ENCODE measurements at places on chromosomes 2 and 18.

DNA sequence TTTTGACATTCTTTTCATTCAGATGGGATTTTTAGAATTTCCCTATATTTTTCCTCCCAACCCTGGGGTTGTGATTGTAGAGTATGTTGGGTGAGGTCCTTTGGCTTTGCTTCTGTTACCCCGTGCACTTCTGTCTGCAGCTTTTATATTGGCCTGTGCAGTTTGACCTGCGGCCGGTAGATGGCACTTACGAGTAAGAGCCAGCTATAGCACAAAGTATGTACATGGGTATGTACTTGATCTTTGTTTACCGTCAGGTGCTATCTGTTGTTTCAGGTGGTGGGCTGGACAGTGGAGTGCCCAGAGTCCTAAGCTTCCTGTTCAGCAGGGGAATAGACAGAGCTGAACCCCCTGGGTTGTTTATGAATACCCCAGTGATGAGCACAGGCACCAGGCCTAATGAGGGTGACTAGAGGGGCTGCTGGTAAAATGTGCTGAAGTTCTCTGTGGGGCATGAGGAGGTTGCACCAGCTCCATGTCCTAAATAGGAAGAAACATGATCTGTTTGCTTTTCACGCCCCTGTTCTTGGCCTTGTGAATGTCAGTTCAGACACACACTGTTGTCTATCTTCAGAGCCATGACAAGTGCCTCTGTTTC lies 58.9 kb upstream of the THUMPD2 start:
- no peak for DNase-seq

- no peak for DNase-seq
Measured at GRCh38 chr2:58601017-58601416, 359.9 kb upstream of the FANCL start.

- no peak for DNase-seq
Measured at GRCh38 chr2:174997110-174997509, 8.1 kb downstream of the CHN1 start.

GRCh38 chr2:212811921-212812320 lies 273.3 kb upstream of the ERBB4 start:
- no peak for DNase-seq

DNA sequence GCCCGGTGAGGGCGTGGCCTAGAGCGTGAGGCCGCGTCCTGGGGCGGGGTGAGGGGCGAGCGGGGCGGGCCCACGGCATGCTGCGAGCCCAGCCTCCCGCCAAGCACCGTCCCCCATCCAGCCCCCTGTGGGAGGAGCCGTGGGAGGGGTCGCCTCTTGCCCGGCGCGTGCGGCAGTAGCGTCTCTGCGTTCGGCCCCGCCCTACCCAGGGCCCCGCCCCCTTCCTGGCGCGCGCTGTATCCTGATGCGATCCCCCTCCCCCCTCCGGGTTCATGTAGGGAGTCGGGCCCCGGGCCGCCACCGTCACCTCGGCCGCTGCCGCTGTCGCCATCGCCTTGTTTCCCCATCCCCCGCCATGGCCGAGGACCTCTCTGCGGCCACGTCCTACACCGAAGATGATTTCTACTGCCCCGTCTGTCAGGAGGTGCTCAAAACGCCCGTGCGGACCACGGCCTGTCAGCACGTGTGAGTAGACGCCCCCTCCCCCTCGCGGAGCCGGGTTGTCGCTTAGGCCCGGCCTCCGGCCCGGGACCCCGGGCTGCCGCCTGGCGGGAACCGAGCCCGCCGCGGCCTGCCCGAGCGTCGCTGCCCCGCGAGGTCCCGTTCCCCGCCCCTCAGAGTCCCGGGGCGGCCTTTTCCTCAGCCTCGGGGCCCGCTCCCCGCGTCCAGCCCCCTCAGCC lies 888 bp downstream of the RNF138 start:
- peak; percentile 75 for DNase-seq

GRCh38 chr2:235312571-235312970 lies 181.3 kb upstream of the AGAP1 start:
- no peak for DNase-seq

DNA sequence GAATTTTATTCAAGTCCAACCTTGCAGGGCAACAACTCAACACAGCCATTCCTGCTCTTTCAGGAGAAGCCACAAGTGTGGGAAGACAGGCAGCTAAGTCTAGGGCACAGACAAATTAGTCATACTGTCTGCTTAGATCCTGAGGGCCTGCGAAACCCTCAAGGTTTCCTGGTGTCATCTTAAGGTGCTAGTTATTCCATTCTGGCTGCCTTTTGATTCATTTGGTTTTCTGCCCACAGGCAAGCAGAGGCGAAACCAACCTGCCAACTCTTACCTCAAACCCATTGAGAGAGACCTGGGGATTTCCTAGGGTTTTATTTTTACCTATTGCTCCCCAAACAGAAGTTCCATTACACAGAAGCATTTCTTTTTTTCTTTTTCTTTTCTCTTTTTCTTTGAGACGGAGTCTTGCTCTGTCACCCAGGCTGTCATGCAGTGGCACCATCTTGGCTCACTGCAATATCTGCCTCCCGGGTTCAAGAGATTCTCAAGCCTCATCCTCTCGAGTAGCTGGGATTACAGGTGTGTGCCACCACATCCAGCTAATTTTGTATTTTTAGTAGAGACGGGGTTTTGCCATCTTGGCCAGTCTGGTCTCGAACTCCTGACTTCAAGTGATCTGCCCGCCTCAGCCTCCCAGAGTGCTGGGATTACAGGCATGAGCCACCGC lies 23.7 kb upstream of the SCYGR1 start:
- no peak for DNase-seq

DNA sequence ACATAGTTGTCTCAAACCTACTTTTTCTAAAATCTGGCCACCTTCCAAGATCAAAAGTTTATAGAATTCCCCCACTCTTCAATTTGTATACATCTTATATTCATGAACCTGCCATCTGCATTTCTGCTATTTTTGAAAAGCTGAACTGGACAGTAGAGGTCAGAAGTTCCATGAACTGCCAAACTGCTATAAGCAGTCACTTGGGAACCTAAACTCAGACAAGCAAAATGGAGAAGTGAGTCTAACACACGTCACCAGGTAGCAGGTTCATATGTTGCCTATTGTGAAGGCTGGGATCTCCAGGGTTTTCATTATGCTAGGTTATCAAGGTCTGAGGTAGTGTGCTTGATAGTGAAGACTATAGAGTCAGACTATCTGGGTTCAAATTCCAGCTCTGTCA lies 2.0 kb upstream of the MYO1B start:
- no peak for DNase-seq

DNA sequence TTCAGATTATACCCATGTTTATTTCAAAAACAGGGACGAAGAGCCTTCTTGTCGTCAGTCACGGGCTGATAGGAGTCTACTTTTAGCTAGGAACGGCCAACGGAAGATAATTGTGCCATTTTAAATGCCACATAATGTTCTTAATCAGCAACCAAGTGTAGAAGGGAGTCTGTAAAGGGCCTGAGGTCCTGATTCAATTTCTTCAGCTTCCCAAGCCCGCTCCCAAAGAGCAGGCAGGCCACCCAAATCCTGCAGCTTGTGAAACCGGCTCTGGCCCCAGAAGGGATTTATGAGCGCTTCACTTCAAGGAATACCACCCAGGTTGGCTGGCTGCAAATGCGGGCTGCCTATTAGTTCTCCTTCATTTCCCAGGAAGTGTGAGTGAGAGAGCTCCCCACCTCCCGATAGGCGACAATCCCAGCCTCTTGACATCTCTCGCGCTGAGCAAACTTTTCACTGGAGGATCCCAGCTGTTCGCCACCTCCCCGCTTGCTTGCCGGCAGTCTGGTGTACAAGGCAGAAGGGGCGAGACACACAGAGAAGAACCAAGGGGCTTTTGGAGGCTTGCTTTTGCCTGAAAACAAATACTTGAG lies 272.9 kb downstream of the CDH20 start:
- no peak for DNase-seq

GRCh38 chr18:4248686-4249085 lies 206.4 kb downstream of the DLGAP1 start:
- no peak for DNase-seq

- DNase-seq, result no peak
Measured at GRCh38 chr18:68722821-68723220, 7.9 kb upstream of the TMX3 start.

GRCh38 chr2:138522556-138522955 lies 21.0 kb downstream of the SPOPL start:
- DNase-seq, result no peak

- no peak for DNase-seq
Measured at GRCh38 chr18:23220355-23220754, 85.1 kb downstream of the CABLES1 start.

DNA sequence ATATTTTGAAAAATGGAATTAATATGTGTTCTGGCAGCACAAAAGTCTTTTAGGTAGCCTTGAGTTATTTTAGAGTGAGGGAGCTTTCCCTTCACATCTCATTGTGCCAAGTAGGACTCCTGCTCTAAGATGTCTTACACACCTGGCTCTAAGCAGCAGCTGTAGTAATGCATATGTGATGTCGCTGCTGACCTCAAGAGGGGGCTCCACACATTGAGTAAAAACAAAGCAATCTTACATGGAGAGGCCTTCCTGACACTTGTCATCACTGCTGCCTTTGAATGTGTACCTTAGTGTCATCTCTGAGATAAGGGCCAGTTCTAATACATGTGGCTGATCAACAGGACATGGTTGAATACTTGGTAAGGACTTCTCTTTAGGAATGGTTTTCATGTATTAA lies 75.8 kb downstream of the ACTR3 start:
- DNase-seq, result no peak

GRCh38 chr2:23213196-23213595 lies 171.8 kb upstream of the KLHL29 start:
- DNase-seq, result no peak

DNA sequence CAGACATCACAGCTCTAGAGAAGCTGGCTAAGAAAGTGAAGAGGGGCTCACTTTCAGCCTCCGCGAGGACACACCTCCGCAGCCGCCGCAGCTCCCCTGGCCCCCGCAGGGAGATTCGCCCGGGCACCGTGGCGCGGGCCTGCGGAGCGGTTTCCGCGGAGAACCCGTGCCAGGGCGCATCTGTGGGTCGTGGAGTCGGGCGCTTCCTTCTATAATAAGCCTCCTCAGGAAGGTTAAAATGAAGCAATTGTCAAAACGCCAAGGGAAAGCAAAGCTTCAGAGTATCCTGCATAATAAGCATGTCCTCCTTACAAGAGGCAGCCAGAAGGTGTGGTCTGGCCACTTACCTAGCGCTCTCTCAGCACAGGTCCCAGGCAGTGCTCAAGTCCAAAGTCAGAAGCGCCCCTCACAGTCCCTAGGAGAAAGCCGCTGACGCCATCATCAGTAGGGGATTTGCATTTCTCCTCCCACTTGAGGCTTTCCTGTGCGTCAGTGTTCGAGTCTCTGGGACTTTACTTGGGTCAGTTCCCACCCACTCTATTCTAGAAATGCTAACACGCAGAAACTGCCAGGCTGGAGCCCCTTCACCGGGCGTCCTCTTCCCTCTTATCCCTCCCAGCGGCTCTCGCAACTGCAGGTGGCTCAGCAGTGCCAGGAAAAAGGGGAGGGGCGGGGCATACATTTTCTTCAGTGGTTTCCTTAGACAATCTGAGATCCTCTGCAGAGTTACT lies at the start of gene STAT4:
Gene STAT4, minus strand, starts transcription at position 395 of the 731 bp plus-strand sequence. CDS start 2,791 bp downstream, outside the sequence.
- no peak for DNase-seq

DNA sequence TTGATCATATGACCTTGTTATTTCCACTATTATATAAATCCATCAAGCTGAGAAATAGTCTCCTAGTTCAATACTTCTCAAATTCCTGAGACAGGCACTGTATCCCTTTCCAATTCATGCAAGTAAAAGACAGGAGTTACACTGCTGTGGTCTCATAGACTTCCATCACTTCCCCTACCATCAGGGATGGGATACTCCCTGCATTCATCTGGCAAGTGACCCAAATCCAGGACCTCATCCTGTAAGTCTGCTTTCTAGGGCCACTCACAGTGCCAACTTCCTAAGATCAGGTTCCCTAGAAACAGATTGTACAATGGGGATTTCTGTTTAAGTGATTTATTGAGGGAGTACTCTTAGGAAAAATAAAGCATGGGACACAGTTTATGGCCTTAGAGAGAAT lies 424.0 kb upstream of the CDH7 start:
- no peak for DNase-seq

GRCh38 chr2:10356439-10356811 lies 53.7 kb downstream of the HPCAL1 start:
- DNase-seq, result no peak

- DNase-seq, result no peak
Measured at GRCh38 chr18:51751901-51752300, 554.4 kb upstream of the MEX3C start.

DNA sequence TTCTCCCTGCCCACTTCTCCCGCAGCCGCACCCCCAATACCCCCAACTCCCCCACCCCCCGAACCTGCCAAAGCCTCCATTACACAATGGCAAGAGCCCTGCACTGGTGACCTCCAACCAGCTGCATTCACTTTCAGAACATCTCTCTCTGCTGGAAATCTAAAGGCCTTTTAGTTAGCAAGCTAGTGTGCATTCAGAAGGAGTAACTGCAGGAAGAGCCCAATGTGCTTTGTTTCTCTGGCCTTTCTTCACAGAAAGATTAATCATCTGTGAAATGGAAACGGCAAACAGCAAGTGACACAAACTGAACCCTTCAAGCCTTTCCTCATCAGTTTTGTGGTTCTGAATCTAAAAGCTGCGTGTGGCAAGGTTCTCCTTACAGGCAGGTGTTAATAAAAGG lies 124.2 kb downstream of the OLA1 start:
- peak; percentile 64 for DNase-seq

DNA sequence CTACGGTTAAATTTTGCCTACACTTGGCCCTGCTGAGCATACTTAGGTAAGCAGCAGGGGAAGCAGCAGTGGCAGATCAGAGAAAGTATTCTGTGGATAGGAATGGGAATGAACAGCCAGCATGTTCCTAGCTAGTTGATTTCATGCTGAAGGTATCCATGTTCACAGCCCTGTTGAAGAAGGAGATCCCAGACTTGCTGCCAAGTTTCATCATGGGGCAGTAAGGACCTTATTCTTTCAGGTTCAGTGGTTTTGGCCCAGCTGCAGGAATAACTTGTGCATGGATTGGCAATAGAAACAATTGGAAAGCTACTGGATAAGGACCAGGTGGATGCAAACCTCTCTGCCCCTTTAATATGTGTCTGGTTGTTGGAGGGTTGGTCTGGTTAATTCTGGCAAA lies 98.2 kb upstream of the TMEM178A start:
- DNase-seq, result no peak

- no peak for DNase-seq
Measured at GRCh38 chr18:78526923-78527711, 452.5 kb upstream of the SALL3 start.

- no peak for DNase-seq
Measured at GRCh38 chr18:69885841-69886531, 61.7 kb downstream of the CD226 start.

DNA sequence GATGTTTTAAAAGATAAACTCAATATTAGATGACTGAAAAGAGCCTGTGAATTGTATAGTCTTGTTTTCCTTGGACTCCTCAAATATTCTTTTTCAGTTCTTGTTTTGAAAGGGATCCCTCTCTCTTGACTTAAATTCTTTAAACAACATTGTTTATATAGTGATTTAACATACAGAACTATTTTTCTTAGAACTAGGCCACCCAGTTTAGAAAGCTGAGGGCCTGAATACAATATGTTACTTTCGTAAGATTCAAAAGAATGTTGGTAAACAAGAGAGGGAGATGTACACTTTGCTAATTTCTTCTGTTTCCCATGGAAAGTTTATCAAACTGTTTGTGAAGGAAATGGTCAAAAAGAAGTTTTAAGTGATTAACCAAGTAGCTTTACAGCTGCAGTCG lies 5.5 kb upstream of the TSPYL6 start:
- DNase-seq, result no peak

GRCh38 chr2:195658541-195658890 lies 1.5 kb downstream of the SLC39A10 start:
- DNase-seq, result no peak

- no peak for DNase-seq
Measured at GRCh38 chr2:47089083-47089464, 66.0 kb downstream of the STPG4 start.

All from NCI-H2081 treated with DMSO at 0.1 percent for 48 hours (cell line).